Effector CD8-positive, alpha-beta T cell (primary cell): ENCODE measurements at places on chromosomes 4 and X.

GRCh38 chr4:35461931-35462659 lies 782.2 kb downstream of the ARAP2 start:
- DNase-seq, result no peak

- DNase-seq, result no peak
Measured at GRCh38 chr4:60683357-60683756, 516.8 kb upstream of the ADGRL3 start.

DNA sequence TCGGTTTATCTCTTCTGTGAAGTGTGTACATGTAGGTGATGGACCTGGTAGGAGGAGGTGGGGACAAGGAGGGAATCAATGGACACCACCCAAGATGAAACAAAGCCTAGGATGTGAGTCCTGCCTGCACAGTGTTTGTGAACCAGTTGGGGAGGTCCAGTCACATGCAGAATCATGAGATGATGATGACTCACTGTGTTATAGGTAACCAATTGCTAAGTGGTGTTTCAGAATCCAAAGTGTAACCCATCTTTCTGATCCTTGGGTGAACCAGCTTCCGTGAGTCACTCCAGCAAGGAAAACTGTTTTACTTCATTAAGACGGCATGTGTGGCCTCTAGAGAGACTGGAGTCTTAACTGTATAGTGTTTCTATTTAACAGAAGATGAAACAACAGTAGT lies 57.9 kb upstream of the HPF1 start:
- no peak for DNase-seq

DNA sequence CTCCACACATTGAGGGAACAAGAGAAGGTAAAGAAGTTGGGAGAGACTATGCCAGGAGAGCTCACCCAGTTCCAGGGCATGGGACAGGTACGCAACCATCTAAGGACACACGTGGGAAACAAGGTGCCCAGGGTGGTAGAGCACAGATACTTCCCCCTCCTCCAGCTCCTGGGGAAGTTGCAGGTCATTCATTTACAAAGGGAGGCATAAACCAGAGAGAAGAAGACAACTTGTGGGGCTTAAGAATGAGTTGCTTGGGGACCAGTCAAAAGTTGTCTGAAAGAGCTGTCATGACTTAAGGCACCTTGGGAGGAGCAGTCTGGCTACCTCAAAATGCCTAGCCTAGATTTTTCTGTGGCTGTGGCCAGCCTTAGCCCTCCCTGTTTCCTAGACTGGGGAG lies 186.2 kb downstream of the PTTG2 start:
- no peak for DNase-seq

DNA sequence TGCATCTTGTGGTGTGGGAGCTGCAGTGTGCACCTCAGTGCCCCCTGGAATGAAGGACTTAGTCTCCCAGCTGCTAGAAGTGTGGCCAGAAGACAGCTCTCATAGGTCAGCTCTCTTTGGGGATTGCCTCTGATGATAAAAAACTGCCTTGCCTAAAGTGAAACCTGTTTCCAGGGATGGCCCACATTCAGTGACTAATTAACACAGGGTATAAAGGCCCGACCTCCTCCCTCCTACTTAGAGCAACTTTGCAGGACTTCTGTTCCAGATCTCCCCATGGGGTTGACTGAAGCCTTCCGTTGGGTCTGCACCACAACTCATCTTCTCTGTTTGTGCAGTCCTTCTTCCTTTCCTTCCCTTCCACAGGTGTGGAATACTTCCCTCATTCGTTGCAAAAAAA lies 53.2 kb downstream of the SPINK2 start:
- DNase-seq, result no peak

- no peak for DNase-seq
Measured at GRCh38 chrX:20251691-20252090, 15.0 kb downstream of the RPS6KA3 start.

DNA sequence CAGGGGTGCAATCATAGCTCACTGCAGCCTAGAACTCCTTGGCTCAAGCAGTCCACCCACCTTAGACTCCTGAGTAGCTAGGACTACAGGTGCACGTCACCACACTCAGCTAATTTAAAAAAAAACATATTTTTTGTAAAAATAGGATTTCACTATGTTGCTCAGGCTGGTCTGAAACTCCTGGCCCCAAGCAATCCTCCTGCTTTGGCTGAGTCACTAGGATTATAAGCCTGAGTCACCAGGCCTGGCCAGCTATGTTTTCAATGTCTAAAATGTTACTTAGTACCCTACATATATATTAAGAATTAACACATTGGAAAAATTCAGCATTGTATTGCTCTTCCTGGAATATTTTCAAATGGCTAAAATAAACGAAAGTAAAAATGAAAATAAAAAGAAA lies 37.5 kb downstream of the PNPLA4 start:
- no peak for DNase-seq

GRCh38 chr4:1399508-1400190 lies 6.6 kb downstream of the NKX1-1 start:
- no peak for DNase-seq

GRCh38 chrX:2863646-2864045 lies 34.9 kb downstream of the GYG2 start:
- DNase-seq, result no peak

GRCh38 chr4:11011249-11011648 lies 326.7 kb upstream of the CLNK start:
- DNase-seq, result no peak

DNA sequence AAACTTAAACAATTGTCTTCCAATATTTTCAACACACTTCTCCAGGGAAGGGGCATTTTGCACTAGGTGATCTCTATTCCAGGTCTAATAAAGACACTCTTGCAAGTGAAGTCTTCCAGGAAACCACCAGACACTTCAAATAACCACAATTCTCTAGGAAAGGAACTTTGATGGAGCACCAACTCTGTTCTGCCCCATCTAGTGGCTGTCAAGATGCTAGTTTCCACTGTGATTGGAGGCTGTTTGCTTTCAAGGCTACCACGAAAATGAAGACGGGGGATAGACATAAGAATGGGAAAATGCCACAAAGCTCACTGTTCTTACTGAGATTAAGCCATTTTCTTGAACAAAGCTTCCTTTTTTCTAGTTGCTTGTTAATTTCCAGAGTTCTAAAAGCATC lies 100.6 kb upstream of the F9 start:
- no peak for DNase-seq

- DNase-seq, result no peak
Measured at GRCh38 chr4:112348488-112349158, 51.5 kb downstream of the ALPK1 start.

GRCh38 chrX:68183612-68184214 lies 249.6 kb downstream of the OPHN1 start:
- DNase-seq, result no peak

- no peak for DNase-seq
Measured at GRCh38 chr4:55561889-55562288, 15.2 kb upstream of the CLOCK start.

DNA sequence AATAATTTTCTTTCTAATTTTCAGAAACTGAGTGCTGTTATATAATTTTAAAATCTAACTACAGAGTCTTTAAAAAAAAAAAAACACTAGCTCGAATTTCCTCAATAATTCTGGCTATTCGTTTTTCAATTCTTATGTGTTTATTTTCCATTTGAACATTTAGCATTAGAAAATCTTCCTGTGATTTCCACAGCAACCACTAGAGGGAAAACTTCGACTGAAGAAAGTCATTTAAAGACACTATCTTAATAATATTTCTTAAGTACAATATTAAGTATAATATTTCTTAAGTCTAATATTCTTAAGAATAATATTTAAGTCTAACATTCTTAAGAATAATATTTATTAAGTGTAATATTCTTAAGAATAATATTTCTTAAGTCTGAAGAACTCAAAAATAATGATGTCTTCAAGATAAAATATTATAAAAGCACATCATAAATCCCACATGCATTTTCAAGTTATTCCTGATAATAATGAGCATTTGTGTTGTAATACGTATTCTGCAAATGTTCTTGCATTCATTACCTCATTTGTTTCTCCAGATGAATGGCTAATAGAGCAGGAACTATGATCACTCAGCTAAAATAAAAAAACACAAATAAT lies 118.4 kb upstream of the WDR17 start:
- DNase-seq, result no peak

DNA sequence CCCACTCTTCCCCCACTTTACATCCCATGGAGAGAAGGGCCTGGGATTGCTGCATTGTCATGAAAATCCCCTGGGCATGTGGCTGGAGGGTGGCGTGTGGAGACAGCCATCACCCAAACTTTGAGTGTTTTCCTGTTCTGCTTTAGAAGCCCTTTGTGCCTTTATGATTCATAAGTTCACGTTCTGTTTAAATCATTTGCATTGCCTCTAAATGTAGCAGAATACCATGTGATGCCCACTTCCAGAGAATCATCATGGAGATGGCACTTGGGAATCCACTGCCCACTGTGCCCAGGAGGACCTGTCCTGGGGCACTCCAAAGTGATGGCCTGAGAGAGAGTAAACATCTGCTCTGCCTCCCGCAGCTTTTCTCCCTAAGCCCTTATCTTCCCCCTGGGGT lies 52.8 kb downstream of the MED28 start:
- DNase-seq, result no peak

DNA sequence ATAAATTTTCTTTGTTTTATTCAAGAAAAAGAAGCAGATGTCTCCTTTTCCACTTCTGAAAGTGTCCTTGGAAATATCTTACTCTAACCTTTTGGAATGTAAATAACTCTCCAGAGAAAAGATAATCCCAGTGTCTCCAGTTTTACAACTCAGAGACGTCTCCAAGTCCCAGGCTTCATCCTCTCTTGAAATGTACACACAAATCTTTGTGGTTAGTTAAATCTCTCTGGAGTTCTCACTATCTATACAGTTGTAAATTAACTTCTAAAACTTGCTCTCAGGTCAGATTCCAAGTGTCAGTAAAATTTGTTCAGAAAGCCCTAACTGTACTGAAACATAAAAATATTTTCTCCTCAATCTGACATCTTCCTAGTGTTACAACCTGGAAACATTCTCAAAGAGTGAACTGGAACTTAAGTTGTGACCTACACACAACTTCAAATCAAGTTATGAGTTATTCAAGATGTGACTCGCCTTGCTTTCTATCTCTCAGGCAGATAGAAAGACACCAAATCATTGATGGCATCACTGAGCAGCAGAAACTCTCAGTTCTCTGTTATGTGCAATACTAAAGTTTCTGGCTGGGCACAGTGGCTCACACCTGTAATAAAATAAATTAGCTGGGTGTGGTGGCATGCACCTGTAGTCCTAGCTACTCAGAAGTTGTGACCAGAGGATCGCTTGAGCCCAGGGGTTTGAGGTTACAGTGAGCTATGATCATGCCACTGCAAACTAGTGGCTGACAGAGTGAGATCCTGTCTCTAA lies 284.2 kb downstream of the RCHY1 start:
- no peak for DNase-seq

DNA sequence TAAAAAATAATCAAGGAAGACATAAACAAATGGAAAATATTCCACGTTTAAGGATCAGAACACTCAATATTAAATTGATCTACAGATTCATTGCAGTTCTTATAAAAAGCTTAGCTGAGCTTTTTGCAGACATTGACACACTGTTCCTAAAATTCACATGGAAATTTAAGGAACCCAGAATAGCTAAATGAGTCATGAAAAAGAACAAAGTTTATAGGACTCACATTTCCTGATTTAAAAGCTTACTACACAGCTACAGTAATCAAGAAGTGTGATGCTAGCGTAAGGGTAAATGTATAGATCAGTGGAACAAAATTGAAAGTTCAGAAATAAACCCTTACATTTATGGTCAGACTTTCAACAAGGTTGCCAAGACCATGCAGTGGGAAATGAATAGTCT lies 33.1 kb downstream of the NSUN7 start:
- DNase-seq, result no peak

DNA sequence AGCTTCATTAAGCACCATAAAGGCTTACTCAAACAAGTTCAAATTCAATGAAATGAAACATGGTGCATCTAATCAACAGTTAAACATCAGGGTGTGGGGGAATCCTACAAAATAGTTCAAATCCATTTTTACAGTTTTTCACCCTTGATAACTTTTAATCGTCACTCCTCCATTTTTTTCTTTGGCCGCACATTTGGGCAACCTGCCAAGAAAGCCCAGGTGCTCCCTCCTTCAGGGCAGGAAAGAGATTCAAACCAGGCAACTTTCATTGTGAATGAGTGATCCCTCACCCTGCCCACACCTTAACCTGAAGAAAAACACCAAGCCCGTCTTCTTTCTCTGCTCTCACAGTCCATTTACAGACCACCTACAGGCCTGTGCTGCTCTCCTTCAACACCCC lies 24.9 kb downstream of the TRIM61 start:
- no peak for DNase-seq

DNA sequence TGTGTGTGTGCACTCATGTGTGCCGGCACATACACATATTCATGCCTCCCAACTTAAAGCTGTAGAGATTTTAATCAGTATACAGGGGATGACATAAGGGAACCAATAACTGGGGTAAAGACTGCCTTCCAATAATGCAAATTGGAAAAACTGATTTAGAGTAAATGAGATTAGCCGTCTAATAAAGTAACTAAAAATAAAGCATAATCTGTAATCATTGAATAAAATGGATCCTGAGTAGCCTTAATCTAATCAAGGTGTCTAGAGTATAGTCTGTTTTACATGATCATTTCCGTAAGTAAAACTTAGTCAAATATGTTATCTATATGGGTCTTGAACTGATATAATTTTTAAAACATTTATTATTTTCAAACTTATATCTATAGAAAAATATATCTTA lies 925.8 kb downstream of the FSTL5 start:
- no peak for DNase-seq
